ENCODE measurements at places on chromosomes 5 and 9. TPM values are rescaled to one million over a fixed set of nuclear protein-coding genes. Genes with fewer than 3 reads are reported as not detected.

DMRT3 gene
- not detected for total RNA-seq

WDR31 gene
- total RNA-seq: 1.4 TPM

PFN3 gene
- total RNA-seq: not detected

PKD2L2 gene
- total RNA-seq: not detected

ASS1 gene
- total RNA-seq: 0.70 TPM

CYSRT1 gene
- 3.7 TPM for total RNA-seq
